ENCODE measurements at places on chromosomes 4 and X.

DNA sequence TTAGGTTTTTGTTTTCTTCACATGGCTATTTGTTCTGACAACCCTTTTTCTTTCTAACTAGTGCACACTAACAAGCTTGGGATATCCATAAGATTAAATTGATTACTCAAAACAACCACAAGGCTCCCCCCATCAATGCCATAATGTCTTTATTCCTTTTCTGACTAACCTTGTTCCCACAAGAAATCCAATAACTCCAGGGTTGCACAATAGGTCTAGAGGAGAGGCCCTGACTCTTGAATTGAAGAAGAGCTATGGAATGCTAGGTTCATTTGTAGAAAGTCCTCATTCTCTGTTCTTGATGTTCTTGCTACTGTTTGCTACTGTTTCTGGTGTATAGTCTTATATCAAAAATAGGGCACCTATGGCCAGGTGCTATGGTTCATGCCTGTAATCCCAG, 71.0 kb downstream of the PRRG1 start:
- no peak for DNase-seq

DNA sequence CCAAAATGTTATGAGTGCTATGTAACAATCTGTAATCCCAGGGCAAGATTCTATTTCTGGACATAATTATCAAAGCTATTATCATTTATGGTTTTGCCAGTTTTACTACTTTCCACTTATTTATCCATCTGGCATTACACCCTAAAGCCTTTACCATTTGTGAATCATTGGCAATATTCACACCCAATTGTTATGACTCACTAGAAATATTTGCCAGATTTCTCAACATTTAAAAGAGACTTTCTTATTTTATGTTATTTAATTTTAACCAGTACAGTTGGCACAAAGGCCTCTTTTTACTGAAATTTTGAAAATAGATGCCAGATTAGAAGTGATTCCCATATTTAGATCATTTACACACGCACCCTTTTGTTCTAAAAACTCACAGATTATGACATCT, 242.7 kb upstream of the WDFY3 start:
- DNase-seq, result no peak

DNA sequence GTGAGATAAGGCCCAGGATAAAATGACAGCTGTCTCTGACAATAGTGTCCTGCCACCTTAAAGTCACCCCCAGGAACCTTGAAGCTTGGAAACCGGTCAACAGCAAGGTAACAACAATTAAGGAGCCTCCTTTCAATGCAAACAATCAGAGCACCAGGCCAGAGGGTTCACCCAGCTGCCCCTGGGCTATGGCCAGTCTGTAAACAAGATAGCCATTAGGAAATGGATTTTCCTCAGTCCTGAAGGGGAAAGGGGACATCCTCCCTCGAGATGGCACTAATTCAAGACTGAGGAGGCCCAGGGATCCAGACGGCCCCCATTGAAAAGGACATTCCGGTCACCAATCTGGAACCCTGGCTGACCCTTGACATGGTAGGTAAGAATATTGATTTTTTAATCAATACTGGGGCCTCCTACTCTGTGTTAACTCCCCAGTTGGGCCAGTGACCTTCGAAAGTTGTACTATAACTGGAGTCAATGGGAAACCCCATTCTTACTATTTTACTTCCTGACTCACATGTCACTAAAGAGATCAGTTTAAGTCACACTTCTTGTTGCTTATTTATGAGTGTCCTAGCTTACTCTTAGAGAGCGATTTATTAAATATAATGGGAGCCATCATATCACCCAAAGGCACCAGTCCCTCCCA, 61.7 kb upstream of the CT45A1 start:
- peak; percentile 11 for DNase-seq

DNA sequence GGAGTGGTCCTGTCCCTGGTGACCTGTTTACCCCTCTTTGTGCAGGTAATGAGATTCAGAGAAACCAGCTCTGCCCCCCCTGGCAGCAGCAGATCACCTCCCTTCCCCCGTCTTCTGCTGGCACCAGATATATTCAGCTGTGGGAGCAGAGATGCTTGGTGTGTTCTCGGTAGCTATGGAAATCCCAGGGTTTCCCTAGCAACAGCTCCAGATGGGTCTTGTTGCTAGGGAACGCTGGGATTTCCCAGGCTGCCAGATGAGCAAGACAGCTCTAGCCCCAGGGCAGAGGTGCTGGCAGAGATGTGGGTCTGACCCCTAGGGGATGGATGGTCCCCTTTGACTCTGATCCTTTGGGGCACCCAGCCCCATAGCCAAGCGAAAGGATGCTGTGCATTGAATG, 20.2 kb downstream of the CETN2 start:
- peak; percentile 40 for DNase-seq

DNA sequence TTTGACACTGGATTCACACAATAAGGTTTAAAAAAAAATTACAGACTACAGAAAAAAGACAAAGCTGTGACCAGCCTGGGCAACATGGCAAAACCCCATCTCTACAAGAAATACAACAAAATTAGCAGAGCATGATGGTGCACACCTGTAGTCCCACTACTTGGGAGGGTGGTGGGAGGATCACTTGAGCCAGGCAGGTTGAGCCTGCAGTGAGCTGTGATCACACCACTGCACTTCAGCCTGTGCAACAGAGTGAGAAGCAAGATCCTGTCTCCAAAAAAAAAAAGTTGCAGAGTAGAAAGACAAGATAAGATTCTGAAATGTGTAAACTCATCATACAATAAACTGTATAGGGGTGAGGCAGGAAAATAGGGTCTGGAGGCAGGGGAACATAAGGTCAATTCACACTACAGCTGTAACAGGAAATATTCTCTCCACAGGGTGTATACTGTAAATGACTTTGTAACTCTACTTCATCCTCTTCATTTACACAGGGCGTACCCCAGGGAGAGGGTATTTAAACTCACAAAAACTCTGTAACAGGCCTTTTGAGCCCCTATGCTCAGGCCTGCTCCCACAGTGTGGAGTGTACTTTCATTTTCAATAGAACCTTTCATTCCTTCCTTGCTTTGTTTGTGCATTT, 112.6 kb upstream of the MAPK10 start:
- no peak for DNase-seq

GRCh38 chr4:182189103-182189878, 53.9 kb upstream of the TENM3 start:
- peak; percentile 69 for DNase-seq

- DNase-seq, result no peak
Measured at GRCh38 chrX:19440713-19441112, 74.6 kb downstream of the MAP3K15 start.

GRCh38 chrX:84717343-84717742, 215.1 kb upstream of the HDX start:
- no peak for DNase-seq

DNA sequence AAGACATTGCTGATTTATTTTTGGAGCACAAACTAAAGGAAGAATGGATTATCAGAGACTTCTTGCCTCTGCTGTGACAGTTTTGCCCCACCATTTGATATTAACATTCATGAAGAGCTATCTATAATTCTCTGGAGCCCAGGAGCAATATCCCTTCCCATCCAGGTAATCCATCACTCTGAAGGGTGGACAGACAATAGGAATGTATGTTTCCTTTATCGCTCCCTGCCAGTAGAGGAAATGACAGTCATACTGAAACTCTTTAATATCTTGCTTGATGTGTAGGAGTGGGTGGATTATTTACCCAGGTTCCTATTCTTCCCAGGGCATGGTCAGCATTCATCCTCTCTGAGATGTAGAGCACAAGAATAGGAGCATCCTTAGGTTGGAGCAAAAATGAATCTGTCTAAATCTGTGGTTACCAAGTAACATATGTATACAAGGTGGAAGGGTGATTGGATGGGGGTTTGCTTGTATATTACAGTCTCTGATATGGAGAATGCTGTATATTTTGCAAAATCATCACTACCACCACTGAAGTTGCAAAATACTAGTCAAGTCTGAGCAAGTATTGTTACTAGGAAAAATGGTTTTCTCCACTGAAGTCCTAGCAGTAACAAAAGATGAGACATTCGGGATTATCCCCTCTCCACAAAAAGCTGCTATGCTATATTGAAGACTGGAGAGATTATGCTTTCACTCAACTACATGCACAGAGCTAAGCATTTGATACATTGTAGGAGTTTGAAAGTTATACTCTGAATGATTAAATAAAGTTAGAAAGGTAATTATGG, 151.6 kb downstream of the CBLL2 start:
- DNase-seq, result no peak

GRCh38 chrX:46595084-46595483, 21.5 kb downstream of the CHST7 start:
- DNase-seq, result no peak

DNA sequence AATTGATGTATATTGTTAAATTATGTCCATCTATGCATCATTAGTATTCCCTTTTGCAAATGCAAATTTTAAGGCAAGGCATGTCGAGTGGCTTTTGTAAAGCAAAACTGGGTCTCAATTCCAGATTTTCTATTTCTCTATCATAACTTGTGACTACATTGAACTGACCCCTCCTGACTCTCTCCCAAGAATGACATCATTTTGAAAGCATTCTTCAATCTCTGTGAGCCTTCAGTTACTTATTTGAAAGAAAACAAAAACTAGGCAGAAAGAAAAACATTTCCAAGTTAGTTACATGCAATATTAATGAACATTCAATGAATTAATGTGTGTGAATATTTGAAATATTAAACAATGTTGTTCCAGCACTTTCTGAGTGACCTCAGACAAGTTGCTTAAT, 314.3 kb upstream of the CLNK start:
- no peak for DNase-seq

DNA sequence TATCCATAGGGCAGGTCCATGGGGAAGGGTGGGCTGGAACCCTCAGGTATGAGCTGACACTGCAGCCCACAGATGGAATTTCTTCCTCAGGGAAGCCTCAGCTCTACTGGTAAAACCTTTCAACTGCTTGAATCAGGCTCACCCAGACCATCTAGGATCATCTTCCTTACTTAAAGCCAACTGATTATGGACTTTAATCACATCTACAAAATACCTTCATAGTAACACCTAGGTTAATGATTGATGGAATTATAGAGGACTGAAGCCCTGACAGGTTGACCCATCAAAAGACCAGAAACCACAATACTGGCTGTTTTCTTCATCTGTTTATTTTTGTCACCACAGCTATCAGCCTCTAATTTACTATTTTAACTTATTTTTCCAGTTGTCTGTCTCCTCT, 188.9 kb upstream of the BOD1L1 start:
- DNase-seq, result no peak

DNA sequence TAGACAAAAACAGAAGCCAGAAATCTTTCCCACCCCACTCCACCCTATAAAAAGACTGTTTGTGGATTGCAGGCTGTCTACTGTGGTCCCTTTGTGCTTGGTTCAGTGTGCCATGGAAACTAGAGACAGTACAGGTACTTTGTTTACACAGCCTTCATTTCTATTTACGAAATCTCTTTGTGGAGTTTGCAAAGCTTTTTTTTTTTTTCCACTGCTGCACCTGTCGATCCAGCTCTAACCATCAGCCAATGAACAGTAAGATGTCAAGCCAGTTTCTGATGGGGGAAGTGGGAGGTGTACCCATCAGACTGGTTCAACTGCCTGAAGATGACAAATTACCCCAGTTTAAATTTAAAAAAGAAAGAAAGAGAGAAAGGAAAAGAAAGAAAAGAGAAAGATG, 20.2 kb upstream of the LRBA start:
- DNase-seq, result peak; percentile 37
